ENCODE measurements at places on chromosomes 12 and 14. TPM values are rescaled to one million over a fixed set of nuclear protein-coding genes. Genes with fewer than 3 reads are reported as not detected.

PPP2R3C gene
- 8.0 TPM for polyA plus RNA-seq

TEX52 gene
- polyA plus RNA-seq: not detected

TMEM229B gene
- polyA plus RNA-seq: 1.2 TPM

RHEBL1 gene
- polyA plus RNA-seq: 1.9 TPM

MYF6 gene
- not detected for polyA plus RNA-seq

C12orf50 gene
- not detected for polyA plus RNA-seq

MIP gene
- polyA plus RNA-seq: 0.06 TPM

OTUB2 gene
- polyA plus RNA-seq: 4.6 TPM

SETD1B gene
- polyA plus RNA-seq: 0.94 TPM

RARG gene
- 36.3 TPM for polyA plus RNA-seq

DENND5B gene
- polyA plus RNA-seq: 2.3 TPM

TUBA1C gene
- 3,239 TPM for polyA plus RNA-seq

BMP4 gene
- 7.5 TPM for polyA plus RNA-seq

EML5 gene
- polyA plus RNA-seq: 0.69 TPM

RD3L gene
- not detected for polyA plus RNA-seq

INSM2 gene
- not detected for polyA plus RNA-seq

C2CD5 gene
- polyA plus RNA-seq: 8.7 TPM

CLEC2A gene
- not detected for polyA plus RNA-seq

CYP27B1 gene
- polyA plus RNA-seq: 27.4 TPM

RASAL1 gene
- polyA plus RNA-seq: 0.10 TPM

RNF212B gene
- polyA plus RNA-seq: 0.05 TPM

TMEM116 gene
- 13.4 TPM for polyA plus RNA-seq

ALDH1L2 gene
- polyA plus RNA-seq: 19.6 TPM

DHRS2 gene
- 0.46 TPM for polyA plus RNA-seq

C1QL4 gene
- polyA plus RNA-seq: 0.03 TPM

TMBIM6 gene
- polyA plus RNA-seq: 566 TPM

PLEK2 gene
- polyA plus RNA-seq: 156 TPM

AQP6 gene
- polyA plus RNA-seq: 0.09 TPM

MYH7 gene
- polyA plus RNA-seq: not detected

CCDC38 gene
- not detected for polyA plus RNA-seq

ABCD2 gene
- 0.05 TPM for polyA plus RNA-seq

POTEM gene
- not detected for polyA plus RNA-seq

MUCL1 gene
- polyA plus RNA-seq: 1.7 TPM

SSPN gene
- 2.4 TPM for polyA plus RNA-seq

SERPINA9 gene
- 0.08 TPM for polyA plus RNA-seq

AJUBA gene
- polyA plus RNA-seq: 88.5 TPM
